ENCODE measurements at places on chromosomes 5 and 9.
A peak's percentile ranks its signal among the peaks of the same experiment; 100 is the strongest.

DNA sequence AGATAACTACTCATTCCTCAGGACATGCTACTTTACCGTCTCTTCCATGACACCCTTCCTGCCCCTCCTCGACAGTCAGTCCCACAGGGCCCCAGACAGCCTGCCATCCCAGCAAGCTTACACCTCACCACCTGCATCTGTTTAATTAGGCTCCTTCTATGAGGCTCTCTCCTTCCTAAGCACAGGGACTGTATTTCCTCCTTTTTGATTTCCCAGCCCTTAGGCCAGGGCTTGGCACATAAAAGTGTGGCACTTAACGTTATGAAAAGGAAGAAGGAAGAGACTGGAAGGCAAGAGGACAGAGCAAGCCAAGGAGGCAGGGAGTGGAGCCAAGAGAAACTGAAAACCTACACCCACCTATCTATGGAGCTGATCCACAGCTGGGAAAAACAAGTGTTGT is 146.8 kb downstream of the SIL1 start:
- no peak for DNase-seq

GRCh38 chr9:36874261-36874660 is 159.8 kb downstream of the PAX5 start:
- DNase-seq: no peak

DNA sequence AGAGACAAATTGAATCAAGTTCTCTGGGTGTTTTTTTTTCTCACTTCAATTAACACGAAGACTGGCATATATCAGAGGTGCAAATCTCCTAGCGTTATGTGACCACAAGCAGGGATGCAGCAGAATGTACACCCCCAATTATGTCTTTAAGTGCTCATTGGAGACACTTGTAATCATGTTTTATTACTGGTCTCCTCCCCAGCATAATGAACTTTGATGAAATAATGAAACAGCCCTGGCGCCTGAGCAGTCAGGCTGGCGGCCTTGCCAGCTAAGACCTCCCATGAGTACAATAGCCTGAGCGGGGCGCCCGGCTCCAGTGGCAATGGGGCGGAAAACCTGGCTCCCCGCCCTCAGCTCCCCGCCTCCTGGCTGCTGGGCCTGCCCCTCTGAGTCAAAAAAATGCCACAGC is 209.4 kb upstream of the MSX2 start:
- DNase-seq: no peak

DNA sequence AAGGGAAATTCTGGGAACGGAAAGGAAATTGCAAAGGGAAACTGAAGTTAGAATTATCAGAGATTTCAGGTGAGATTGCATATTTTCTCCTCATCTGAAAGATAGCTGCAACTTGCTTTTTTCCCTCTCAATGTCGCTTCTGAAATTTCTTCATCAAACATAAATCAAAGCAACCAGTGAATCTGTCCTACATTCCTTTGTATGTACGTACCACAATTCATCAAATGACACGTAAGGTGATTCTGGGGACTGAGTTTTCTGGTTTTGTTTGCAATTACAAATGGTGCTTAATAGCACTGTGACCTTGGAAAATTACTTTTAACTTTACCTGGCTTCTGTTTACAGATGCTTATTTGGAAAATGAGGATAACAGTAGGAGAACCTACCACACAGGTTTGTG is 21.9 kb upstream of the CNOT6 start:
- no peak for DNase-seq

DNA sequence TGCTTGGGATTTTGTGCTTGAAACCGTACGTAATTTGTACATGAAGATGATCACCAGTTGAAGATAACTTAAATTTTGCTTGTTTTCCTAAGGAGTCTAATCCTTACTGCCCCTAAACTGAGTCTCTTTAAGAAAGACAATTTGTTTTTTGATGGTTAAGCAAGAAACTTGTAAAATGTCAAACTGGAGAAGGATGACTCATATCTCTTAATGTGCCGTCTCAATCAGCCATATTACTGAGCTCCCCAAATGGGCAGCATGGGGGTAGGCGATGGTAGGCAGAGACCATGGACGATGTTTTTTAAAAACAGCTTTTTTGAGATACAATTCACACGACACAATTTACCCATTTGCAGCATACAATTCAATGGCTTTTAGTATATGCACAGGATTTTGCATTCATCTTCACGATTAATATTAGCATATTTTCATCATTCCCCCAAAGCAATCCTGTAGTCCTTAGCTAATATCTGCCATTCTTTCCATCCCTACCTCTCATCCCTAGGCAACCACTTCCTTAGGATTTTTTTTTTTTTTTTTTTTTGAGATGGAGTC is 14.3 kb downstream of the ARHGAP26 start:
- no peak for DNase-seq

- no peak for DNase-seq
These were observed 811 bp upstream of the ARRDC3 start for GRCh38 chr5:91383956-91384300.

DNA sequence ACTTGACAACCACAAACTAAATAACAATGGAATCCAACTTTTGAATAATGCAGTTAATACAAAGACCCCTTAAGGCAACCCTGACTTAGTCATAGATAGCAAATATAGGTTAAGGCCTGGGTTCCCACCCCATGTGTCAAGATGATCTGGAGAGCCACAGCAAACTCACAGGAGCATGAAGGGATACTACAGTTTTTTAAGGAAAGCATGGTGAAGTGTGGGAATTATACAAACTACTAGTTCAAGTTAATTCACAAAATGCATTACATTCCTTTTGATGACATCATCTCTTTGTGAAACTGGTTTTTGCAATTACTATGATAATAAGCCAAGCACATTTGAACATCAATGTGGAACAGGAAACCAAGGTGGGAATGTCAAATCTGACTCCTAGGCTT is 50.6 kb downstream of the LHFPL2 start:
- DNase-seq: no peak

- no peak for DNase-seq
These were observed 21.0 kb upstream of the SMARCA2 start for GRCh38 chr9:1994180-1994579.

DNA sequence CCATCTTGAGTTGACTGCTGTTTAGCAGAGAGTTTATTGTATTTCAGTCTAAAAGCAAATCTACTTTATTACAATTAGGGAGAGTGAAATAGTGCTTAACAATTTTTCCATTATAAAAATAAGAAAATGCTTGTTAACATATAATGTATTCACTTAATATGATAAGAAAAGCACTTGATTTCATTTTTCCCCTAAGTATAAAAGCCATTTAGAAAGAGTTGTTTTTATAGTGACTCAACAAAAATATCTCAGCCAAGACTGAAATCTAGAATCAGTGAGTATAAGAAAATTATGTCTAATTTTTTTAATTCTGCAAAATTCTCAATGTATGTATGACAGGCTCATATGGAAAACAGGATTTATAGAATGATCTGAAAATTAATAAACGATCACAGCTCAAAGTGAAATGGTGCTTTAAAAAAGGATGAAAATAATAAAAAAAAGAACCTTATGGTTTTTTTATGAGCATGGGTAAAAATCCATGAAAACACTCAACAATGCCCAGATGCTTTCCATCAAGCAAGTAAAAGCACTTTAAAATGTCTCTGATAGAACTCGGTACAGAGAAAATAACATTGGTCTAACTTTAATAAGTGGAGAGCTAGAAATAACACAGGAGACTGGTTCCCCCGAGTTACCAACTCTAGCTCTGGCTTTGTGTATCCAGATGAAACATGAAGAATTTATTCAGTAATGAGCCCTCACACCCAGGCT is 1057.8 kb upstream of the WWC1 start:
- no peak for DNase-seq

DNA sequence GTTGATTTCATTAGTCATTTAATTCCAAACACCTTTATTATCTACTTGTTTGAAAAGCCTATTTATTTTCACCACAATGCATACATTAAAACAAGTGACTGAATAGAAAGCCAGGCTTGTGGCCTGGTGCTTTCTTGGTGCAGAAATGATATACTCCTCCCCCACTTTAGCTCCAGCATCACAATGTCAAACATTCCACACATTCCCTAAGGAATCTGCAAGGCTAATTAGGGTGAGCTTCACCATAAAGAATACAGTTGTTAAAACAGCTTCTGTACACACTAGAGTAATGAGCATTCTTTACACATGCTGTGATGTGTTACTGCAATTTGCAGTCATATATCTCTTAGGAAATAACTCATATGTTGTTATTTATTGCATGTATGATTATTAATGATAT is 705.7 kb downstream of the CETN3 start:
- no peak for DNase-seq

GRCh38 chr9:4826417-4827166 is 33.8 kb downstream of the RCL1 start:
- no peak for DNase-seq

DNA sequence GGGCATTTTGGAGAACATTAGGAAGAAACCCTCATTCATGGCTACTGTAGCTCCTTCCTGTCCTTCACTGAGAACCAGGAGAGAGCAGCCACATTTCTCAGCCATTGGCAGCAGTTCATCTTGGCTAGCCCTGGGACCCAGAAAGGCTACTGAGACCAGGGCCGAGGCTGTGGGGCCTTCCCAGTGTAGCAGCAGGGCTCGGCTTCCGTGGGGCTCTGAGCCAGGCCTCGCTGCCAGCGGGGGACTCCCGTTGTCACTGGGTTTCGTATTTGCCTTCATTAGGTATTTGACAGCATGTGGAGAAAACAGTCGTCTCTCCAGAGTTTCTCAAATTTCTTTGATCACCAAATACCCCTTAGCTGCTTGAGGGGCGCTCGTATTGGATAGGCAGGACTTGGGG is 37.3 kb upstream of the PRDM12 start:
- no peak for DNase-seq

DNA sequence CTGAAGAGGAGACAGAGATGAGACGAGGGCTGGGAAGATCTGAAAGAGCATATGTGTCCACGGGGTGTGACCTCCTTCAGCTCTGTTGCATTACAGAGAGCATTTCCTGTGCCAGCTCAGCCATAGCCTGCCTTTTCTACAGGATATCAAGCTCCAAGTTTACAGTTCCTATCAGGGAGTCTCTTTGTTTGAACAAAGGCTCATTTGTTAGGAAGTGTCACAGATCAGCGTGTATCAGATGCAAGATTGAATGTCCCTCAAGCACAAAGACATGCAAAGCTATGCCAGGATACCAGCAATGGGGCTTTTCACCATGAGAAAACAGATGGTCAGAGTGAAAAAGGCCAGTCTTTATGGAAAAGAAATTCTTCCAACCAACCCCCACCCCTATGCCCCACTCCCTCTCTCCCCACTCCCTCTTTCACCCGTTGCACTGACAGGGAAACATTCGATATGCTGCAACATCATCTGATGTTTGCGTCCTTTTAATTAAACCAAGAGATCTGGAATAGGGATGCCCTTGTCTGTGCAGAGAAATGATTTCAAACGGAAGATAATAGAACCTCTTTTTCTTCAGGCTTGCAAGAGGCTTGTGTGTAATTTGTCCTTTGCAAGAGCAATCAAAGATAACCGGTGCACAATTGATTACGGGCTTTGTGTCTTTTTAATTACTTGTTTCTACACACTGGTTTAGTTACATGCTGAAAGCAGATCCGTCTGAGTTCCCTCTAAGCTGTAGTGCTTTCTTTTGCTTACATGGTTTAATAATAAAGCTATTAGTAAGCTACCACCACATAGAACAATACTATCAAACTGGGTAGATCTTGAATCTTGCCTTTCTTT is 263.1 kb upstream of the RGMB start:
- DNase-seq: no peak

GRCh38 chr5:74684900-74685851 is at the start of gene HEXB:
HEXB (plus strand) TSS chr5:74685233; CDS start chr5:74685261, 28 bp downstream.
- DNase-seq: peak; percentile 72

DNA sequence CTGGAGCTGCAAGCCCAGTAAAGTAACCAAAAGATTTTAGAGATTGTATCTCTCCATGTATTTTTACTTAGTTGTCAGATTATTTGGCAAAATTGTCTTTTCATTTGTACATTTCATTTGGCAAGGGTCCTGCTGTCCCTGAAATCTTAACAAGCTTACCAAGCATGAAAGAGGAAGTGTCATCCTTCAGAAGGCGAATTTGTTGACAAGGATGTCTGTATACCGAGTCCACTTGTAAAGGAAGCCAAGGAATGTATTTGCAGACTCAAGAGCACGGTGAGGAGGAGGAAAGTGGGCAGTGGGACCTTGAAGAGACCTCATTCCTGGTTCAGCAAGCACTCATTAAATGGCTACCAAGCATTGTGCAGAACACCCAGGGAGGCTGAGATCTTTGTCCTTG is 7.5 kb upstream of the OTULINL start:
- DNase-seq: no peak

DNA sequence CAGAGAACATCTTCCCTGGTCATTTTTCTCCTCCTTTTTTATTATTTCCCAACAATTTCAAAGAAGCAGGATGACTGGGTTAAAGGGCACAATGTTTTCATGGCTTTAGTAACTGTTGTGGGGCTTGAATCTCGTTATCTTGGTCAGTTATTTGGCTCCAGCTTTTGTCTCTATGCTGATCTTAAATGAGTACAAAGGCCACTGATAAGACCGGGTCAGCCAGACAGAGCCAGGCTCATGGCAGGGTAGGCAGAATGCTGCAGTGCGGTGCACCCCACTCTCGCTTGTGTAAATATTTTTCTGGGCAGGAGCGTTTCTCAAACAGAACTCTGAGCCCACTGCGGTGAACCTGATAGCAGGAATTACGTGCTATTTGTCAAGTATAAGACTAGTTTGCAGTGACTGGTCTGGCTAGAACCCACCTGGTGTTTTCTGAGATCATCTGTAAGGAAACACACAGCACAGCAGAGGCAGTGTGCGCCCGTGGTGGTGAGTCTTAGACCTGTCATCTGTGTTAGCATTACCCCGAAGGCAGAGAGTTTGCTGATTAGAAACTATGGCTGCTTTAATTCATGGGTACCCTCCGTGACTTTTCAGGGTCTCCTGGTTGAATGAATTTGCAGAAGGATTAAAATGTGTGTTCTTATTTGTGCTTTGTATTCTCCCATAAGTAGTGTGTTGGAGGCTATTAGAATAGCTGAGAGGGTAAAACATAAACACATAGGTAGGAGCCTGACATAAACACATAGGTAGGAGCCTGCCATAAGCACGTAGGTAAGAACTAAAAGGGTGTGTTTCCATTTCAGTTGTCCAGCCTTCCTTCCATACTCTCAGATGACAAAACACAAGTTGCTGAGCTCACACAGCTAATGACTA is 158.6 kb upstream of the DMRT1 start:
- DNase-seq: no peak

- no peak for DNase-seq
These were observed 70.7 kb upstream of the RANBP6 start for GRCh38 chr9:6086006-6086655.

- no peak for DNase-seq
These were observed 87.7 kb upstream of the PTPN3 start for GRCh38 chr9:109585796-109586195.

DNA sequence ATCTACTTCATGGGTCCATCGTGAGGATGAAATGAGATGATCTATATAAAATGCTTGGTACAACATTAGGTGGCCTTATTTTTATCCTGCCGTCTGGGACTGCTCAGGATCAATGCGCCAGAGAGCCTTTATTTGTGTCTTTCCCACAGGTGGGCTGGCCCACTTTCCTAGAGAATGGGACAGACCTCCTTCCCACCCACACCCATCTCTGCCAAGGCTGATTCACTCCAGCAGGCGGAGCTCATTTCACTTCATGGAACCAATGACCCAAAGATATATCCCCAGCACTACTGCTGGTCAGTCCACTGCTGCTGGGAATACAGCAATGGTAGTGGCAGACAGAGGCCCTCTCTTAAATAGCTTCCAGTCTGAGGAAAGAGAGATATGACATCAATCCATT is 35.7 kb downstream of the TGFBI start:
- DNase-seq: no peak
